ENCODE measurements at places on chromosomes 16 and 17. TPM values are rescaled to one million over a fixed set of nuclear protein-coding genes. Genes with fewer than 3 reads are reported as not detected.
A peak's percentile ranks its signal among the peaks of the same experiment; 100 is the strongest.

MT1E gene
- total RNA-seq = 158 TPM

INPP5K gene
- 30.5 TPM for total RNA-seq

HIGD1B gene
- total RNA-seq = not detected

DNA sequence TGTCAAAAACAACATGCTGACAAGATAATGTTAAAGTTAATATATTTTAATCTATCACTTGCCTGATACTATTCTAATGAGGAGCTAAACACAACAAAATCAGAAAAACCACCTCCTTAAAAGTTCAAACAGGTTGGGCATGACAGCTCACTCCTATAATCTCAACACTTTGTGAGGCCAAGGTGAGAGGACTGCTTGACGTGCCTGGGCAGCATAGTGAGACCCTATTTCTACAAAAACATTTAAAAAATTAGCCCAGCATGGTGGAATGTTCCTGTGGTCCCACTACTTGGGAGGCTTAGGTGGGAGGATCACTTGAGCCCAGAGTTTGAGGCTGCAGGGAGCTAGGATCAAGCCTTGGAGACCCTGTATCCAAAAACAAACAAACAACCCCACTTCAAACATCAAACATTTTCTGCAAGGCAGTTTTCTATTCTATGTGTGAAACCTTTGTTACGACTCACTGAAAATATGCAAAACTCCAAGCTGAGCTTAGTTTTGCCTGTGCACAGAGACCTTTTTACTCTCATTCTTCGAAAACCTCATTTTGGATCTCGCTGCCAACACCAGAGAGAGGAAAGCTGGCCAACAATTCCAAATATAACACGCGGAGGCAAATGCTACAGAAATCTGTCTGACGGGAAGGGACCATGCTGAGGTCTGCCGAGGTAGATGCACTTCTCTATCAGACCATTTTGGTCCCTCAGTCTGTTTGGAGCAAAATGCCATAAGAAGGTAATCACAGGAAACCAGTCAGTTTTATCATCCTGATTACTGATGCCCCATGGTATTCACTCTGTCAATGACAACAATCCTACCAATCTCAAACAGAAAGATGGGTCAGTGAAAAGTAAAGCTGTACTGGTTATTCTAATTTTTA is 6.2 kb downstream of the PHF12 start:
- peak; percentile 29 for DNase-seq

DNA sequence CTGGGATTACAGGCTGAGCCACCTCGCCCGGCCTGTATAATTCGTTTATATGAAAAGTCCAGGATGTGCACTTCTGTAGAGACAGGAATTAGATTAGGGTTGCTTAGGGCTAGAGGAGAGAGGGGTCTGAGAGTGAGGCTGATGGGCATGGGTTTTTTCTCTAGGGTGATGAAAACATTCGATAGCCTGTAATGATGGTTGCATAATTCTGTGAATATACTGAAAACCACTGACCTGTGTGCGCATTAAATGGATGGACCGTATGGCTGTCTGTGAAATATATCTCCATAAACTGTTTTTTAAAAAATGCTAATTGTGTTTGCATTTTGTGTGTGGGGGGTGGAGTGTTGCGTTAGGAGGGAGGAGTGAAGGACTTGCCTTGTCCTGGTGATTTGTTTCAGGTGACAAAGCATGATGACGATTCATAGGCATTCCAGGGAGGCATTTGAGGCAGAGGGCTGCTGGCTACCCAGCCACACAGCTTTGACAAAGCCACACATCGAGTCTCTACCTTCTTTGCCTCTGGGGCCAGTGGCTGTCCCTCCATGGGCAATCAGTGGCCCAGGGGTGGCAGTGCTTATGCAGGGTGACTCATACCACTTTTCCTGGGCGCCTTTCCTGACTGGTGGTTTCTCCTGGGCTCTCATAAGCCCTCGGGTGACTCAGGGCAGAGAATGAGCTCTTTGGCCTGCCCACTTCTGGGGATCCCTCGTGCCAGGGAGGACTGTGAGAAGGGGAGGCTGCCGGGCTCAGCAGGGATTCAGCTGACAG is 148.5 kb upstream of the WSCD1 start:
- peak; percentile 79 for DNase-seq

DNA sequence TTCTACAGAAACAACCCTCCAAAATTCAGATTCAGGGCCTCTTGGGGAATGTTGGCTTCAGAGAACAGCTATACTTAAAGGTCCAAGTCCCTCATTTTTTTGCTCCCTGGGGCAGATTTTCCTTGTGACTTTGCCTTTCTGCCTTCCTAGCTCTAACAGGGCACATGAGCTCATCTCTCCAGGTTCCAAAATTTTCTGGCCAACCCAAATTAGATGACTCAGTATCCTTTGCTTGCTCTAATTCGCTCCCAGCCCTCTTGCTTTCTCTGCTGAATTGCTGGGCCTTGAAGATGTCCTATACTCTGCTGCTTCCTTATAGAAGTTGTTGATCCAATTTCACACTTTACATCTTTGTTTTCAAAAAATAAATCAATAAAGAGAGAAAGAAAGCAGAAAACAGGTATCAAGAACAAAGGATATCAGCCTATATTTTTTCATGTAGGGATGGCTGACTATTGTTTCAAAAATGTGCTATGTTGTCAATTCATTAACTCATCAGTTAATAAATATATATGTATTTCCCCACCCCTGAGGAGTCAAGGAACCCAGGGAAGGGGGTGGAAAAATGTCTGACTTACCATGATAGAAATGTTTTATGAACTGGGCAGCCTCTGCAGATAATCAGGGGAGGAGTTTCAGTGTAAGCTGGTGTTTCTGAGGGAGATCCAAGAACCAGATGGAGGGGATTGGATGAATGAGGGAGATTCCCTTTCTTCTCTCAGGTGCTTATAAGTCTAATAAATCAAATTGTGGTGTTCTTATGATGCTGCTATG is 1.0 kb upstream of the KRTAP4-2 start:
- DNase-seq = peak; percentile 15

DNA sequence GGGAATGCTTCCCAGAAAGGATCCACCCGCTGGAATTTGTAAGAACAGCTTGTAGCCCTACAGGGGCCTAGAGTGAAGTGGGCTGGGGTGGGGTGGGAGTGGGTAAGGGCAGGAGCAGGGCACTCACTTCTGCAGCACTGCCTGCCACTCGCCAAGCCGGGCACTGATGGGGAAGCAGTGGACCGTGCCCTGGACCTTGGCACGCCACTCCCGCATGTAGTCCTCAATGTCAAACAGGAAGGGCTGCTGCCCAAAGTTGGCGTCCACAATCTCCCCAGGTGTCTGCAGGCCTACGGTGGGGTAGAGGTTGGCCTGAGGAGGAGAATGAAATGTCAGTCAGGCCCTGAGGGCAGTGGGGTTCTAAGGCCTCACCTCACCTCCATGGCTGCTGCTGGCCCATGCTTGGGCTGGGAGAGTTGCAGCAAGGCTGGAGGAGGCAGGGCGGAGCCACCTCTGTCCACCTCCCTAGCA is 15.7 kb upstream of the GFOD2 start:
- DNase-seq = no peak

GRCh38 chr16:87701505-87701921 is 64.3 kb downstream of the KLHDC4 start:
- DNase-seq = no peak

- DNase-seq = no peak
Observed at GRCh38 chr16:77944631-77945030, 77.7 kb upstream of the CLEC3A start.

GRCh38 chr17:42669977-42670788 is 6.6 kb downstream of the PLEKHH3 start:
- no peak for DNase-seq

- peak; percentile 80 for DNase-seq
Observed at GRCh38 chr16:27431773-27432532, 30.0 kb downstream of the IL21R start.

Measured in mammary epithelial cell (primary cell).